ENCODE measurements at places on chromosomes 5 and 9.

DNA sequence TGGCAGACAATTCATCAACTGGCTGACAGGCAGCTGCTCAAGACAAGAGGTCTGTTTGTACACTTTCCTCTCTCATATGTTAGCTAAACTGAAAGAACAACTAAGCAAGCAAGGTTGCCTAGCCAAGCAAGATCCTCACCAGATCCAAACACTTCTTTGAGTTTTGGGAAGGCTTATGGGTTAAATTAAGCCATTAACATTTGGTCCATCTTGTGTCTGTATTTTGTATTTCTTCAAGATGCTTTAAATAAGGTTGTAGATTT, 170.4 kb upstream of the RAI14 start:
- no peak for DNase-seq

DNA sequence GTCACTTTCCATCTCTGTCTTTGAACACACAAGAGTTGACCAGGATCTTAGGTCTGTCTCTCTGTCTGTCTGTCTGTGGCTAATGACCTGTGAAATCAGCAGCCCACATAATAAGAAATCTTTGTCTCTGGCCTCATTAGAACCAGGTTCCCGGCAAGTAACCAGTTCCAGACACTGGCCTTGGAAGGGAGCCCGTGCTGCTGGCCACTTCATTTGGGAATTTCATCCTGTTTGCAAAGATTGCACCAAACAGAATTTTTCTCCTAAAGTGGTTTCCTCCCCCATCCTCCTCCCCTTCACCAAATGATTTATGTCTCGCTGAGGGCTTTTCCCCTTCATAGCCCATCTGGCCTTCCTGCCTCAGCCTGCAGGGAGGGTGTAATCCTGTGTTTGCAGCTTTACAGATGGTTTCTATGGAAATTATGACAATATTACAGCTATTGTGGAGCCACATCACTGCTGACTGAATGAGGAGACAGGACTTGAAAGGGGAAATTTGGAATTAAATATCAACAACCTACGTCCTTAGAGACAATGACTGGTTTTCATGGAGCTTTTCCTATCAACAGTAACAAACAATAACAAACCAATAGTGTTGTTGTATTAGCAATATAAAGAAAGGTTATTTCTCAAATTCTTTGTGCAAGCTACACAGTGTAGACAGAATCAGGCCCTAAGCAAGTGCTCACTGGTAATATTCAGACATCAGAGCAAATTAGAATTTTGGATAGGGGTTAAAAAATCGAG, 25.7 kb downstream of the DPYSL3 start:
- peak; percentile 95 for DNase-seq

- DNase-seq: no peak
These were observed 487.4 kb downstream of the PRDM9 start for GRCh38 chr5:23994581-23995370.

- DNase-seq: no peak
These were observed 136.7 kb downstream of the ROR2 start for GRCh38 chr9:91813176-91813795.

DNA sequence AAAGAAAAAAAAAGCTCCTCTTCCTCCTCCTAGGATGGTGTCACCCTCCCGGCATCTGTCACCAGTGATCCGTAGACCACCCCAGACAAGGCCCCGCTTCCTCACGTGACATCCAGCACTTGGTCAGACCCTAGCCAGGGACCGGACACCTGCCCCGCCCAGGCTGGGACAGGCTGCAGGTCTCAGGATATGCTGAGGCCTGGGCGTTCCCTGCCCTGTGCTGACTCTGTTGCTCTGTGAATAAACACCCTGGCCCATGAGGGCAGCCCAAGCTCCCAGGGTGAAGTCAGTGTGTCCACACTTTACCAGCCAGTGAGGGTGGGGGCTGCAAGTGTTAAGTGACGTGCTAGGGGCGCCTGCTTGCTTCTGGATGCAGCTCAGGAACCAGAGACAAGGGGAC, 5.6 kb downstream of the EDF1 start:
- DNase-seq: no peak

GRCh38 chr5:74465724-74466123, 174.8 kb downstream of the ENC1 start:
- no peak for DNase-seq

DNA sequence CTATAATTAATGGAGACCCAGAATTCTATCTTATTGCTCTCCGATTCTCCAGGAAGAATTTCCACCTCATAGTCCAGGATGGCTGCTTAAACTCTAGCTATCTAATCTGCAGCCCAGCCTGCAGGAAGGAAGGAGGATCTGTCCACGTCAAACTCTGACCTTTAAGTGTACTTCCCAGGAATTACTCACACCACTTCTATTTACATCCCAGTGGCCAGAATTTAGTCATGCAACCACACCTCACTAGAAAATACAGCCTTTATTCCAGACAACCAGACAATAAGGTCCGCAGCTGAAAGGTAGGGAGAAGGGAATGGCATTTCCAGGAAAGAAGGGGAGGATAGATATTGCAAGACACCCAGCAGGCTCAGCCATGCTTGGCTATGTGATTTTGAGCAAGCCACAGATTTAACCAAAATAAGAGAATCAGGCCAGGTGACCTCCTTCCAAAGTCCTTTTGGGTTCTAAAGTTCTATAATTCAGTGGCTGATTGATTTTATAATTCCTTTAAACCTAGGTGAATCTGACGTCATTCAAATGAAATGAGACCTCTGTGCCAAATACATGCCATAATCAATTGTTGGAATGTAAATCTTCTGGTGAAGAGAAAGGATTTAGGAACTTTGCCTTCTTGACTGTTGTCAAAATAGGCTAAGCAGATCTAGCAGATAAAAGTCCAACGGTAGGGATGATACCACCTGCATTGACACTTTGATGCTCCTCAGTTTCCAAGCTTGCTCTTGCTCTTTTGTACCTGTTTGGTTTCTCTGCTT, 3.7 kb upstream of the DENND1A start:
- no peak for DNase-seq

GRCh38 chr5:143601917-143602333, 198.4 kb upstream of the NR3C1 start:
- no peak for DNase-seq

DNA sequence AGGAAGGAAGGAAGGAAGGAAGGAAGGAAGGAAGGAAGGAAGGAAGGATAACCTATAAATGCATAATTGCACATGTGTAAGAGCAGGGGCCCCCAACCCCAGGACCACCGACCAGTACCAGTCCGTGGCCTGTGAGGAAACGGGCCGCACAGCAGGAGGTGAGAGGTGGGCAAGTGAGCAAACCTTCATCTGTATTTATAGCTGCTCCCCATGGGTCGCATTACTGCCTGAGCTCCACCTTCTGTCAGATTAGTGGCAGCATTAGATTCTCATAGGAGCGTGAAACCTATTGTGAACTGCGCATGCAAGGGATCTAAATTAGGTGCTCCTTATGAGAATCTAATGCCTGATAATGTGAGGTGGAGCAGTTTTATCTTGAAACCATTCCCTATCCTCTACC, 66.1 kb downstream of the SH3RF2 start:
- DNase-seq: no peak

DNA sequence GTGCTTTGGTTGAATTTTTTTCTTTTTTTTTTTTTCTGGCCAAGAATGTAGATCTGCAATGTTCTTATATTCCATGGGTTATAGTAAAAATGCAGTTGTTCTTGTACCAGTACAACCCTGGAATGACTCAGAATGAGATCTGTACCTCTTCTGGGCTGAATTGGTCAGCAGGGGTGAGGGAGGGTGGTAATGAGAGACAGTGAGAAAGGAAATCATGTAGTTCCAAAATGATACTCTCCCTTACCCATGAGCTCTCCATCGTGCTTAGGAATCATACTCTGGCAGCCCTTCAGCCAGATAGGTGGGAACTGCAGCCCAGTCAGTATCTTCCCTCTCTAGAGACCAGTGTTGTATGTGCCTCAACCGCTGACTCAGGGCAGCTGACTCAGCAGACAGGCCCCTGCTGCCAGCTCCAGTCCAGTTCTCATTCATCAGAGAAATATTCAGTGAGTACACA, 2.1 kb upstream of the GLIS3 start:
- no peak for DNase-seq

- DNase-seq: no peak
These were observed 62.3 kb downstream of the FOXI1 start for GRCh38 chr5:170168002-170168401.

DNA sequence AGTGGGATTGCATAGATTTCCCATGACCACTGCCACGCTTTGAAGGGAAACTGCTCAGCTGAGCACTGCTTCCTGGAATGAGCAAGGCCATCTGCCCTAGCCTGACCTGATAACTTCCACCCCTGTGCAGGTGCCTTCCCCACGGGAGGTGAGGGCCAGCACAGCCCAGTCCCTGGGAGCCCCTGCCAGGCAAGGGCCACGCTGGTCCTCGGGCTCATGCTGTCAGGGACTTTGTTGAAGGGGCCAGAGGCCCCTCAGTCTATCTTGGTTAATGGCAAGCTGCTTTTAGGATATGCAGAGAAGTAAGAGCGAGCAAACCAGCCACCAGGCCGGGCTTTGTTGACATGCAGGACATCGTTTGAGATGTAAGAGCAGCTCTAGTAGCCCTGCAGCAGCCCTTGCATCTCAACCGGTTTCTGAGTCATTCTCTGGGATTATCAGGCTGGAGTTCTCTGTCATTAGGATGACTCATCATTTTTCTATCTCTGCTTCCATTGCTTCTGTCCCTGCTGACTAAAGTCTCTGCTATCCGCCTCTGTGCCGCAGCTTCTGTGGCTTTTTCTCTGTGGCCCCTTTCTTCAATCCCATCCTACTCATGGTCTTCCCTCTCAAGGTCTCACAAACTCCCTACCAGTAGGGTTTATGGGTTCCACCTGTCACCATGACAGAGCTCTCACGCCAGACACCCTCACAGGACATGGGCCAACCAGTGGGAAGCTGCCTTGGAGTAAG, 30.6 kb upstream of the IQGAP2 start:
- DNase-seq: no peak

DNA sequence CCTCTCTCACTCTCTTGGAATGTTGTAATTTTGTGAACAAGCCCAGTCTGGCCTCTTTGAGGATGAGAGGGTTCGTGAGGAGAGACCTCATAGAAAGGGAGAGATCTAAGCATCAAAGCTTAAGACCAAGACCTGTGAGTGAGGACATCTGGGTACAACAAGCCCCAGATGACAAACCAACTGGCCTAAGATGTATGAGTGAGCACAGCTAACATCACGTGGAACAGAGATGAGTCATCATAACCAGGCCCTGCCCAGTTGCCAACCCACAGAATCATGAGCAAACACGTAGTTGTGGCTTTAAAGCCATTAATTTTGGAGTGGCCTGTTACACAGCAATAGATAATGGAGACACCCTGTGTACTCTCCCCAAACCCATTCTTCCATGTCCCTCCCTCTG, 439.1 kb upstream of the KIF2A start:
- no peak for DNase-seq

DNA sequence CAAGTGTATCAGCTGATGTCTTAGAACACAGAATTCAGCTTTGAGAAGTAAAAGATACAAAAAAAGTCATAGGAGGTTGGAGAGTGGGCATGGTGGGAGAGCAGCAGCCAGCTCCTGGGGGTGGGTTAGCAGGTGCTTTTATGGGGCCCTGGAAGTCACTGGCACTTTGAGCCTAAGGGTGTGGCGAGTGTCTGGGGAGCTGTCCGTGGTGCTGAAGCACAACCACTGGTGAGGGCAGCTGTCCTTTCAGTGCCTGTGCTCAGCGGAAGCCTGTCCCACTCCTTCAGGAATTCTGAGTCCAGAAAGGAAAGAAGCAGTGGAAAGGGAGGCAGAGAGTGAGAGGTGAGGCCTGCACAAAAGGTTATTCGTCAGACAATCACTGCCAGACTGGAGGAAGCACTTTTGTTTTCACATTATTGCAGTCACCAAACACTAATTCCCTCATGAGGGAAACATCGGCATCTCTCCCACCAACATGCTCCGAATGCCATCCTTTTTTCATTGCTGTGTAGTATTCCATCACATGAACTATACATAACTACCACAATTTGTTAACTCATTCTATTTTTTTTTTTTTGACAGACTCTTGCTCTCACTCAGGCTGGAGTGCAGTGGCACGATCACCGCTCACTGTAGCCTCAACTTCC, 59.4 kb upstream of the RAPGEF1 start:
- no peak for DNase-seq

GRCh38 chr5:131366428-131366827, 102.6 kb downstream of the CDC42SE2 start:
- DNase-seq: no peak

GRCh38 chr5:96481009-96481786, 48.1 kb upstream of the PCSK1 start:
- no peak for DNase-seq

DNA sequence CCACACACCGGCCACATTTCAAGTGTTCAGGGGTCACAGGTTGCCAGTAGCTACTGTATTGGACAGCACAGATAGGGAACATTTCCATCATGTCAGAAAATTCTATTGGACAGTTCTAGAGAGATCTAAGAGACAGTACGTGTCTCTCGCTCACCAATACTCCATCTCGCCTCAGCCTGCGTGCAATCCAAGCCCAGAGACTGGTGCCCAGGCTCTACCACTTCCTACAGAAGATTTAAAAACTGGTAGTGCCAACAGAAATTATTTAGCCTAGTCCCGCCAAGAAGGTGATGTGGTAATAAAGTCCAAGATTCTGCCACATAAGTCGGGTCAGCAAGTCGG, 390 bp upstream of the SNX2 start:
- DNase-seq: peak; percentile 48

- DNase-seq: no peak
These were observed 12.9 kb downstream of the DYNC2I2 start for GRCh38 chr9:128643519-128644300.

DNA sequence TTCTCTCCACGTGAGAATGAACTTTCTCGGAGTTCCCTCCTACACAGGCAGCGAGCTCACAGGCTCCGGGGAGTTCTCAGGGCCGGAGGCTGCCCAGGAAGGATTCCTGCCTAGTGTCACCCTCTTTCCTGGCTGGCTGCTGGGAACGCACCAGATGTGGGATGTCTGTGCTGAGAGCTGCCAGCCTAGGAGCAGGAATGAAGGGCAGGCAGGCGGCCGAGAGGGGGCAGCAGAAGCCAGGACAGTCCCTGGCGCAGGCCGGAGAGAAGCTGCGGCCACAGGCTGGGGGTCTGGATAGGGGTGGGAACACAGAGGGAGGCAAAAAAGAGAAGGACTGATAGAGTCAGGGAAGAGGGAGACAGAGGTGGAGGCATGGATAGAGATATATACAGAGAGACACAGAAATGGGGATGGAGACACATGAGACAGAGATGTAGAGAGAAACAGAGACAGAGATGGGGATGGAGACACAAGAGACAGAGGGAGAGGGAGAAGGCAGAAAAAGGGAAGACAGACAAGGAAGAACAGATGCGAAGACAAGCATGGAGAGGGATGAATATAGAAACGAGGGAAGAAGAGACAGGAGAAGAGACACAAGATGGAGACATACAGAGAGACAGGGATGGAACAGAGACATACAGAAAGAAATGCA, 25.3 kb upstream of the ENHO start:
- DNase-seq: peak; percentile 28
